ENCODE measurements at places on chromosomes 16 and 17. TPM values are rescaled to one million over a fixed set of nuclear protein-coding genes. Genes with fewer than 3 reads are reported as not detected.

The TMEM114 gene
- total RNA-seq, result not detected

DNA sequence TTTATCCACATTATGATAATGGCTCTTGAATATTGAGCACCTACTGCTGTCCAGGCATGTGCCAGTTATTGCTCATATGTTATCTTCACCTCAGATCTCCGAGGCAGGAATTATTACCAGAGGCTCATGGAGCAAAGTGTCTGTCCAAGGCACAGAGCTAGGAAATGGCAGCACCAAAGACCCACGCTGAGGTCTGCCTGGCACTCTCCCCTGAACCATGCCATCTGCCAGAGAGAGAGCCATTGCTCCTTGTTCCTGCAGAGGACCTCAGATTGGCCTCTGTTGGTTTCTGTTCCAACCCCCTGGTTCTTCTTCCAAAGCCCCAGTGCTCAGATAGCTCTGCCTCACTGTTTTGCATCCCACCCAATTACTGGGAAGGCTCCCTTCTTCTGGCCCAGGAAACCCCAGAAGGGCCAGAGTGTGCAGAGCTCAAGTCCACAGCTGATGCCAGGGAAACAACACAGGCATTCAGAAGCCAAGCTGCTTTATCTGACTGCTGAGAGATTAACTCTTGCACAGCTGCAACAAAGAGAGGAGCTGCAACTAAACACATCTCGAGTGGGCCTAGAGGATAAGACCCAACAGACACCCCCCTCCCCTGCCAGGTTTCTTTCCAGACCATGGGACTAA is 5.9 kb downstream of the ASIC2 start:
- no peak for DNase-seq
- H3K27me3 ChIP-seq, result peaks cover 3% of the 10 kb centered on the region
- no peak overlapping the region for H3K27ac ChIP-seq
- no peak overlapping the region for H3K4me3 ChIP-seq

DNA sequence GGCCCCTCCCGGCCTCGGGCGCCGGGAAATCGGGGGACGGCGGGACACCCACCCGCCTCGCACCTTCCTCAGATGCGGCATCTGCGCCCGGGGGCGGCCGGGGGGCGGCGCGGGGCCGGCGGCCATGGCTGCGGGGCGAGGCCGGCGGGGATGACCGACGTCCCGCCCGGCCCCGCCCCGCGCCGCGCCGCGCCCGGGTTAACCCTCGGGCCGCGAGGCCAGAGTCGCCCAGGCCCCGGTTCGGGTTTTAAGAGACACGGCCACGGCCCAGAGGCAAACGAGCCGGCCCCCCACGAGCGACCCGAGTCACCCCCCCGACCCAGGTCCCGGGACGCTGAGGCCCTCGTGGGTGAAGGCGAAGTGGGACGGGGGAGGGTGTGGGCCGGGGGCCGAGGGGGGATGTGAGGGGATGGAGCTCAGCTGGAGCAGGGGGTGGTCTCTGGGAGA is at the start of gene RGS11:
Gene RGS11, minus strand, starts transcription at position 159 of the 447 bp plus-strand sequence. Its CDS starts 33 bp downstream, at position 126.
- H3K27me3 ChIP-seq, result peaks cover 2% of the 10 kb centered on the region
- H3K27ac ChIP-seq, result no peak within 1 kb of the TSS
- DNase-seq, result no peak
- H3K4me3 ChIP-seq, result no peak within 1 kb of the TSS
- no peaks in the 10 kb centered on the region for H3K36me3 ChIP-seq
- peaks cover 11% of the 10 kb centered on the region for H3K4me1 ChIP-seq

- H3K27ac ChIP-seq, result peak overlapping the region; percentile 71
- H3K27me3 ChIP-seq, result no peaks in the 10 kb centered on the region
- no peaks in the 10 kb centered on the region for H3K36me3 ChIP-seq
- no peak for DNase-seq
- peaks cover 13% of the 10 kb centered on the region for H3K4me1 ChIP-seq
Measured at GRCh38 chr16:84503751-84504395, 586 bp downstream of the MEAK7 start.
